A549 (cell line): ENCODE measurements at places on chromosomes 16 and 17.

DNA sequence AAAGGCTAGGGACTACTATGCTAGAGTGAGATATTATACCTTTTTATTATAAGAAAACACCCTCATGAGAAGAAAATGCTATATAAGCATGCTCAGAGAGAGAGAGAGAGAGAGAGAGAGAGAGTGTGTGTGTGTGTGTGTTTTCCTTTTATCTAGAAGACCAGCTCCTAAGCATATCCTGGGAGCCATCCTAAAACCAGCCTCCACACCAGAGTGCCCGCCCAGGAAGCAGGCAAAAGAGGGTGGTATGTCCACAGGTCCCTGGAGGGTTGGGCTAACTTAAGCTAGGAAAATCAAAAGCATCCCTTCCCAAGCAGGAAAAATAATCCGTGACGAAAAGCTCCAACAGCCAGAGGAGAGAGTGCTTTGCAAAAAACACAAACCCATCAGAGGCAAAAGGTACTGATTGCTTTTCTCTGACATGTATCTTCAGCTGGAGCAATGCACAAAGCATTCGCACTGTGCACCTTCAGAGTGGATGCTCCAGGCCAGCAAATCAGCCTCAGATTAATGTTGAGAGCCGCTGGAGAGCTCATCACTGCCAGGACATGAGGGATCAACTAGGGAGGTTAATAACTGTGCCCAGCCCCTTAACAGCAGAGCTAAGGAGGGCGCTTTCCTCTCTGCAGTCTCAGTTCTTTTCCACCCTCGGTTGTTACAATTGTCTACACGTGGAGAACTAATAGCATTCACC lies 125.1 kb downstream of the SLC39A11 start:
- no peak for DNase-seq

DNA sequence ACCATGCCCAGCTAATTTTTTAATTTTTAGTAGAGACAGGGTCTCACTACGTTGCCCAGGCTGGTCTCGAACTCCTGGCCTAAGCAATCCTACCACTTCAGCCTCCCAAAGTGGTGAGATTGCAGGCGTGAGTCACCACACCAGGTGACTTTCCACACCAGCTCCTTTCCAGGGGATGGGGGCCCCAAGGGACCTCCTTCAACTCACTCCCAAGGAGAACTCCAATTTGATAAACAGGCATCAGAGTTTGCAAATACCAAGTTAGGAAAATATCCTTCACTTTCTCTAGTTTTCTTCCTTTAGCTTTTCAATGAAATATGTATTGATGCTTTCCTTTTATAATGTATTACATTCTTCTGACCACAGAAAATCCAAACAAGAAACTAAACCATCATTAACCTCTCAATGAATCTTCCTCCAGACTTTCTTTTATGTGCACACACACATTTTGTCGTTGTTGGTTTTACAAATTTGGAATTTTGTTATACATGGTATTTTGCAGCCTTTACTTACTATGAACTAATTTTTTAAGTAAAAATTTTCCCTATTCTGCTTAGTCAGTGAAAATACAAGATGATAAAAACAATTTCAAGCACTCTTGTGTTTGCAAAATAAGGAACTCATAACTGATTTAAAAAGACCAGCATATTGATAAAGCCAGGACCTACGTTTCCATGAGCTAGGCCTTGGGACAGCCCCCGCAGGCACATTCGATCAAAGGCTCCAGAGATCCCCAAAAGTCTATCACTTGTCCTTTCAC lies 32.0 kb downstream of the GAS7 start:
- DNase-seq: no peak

DNA sequence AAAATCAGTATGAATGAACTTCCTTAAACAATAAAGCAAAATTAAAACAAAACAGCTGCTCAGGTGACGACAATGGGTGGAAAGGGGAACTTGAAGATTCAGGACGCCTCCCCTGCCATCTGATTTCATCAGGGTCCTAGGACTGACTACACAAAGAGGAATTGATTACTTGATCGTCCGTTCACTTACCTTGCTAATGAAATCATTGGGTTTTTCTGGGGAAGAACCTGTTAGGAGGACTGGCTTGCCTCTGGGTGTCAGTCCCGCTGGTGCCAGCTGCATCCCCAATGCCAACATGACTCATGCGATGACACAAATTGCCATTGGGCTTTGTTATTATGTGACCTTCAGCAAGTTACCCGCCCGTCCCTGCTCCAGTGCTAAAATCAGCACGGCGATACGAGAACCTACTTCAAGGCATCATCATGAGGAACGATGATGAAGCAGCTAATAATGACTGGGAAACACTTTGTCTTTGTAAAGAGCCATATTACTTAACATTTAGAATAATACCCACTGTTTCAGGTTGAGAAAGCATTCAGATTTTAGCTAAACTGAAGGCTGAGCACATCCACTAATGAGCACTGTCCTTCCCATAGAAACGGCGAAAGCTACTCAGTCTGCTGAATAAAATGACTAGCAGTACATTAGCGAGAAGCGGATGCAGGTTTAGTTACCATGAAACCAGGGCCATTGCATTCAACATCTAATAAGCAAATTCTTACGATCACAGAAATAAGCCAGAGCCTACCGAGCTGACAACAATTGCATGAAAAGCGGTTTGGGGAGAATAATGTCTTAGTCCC lies 139.4 kb downstream of the ZFHX3 start:
- no peak for DNase-seq

DNA sequence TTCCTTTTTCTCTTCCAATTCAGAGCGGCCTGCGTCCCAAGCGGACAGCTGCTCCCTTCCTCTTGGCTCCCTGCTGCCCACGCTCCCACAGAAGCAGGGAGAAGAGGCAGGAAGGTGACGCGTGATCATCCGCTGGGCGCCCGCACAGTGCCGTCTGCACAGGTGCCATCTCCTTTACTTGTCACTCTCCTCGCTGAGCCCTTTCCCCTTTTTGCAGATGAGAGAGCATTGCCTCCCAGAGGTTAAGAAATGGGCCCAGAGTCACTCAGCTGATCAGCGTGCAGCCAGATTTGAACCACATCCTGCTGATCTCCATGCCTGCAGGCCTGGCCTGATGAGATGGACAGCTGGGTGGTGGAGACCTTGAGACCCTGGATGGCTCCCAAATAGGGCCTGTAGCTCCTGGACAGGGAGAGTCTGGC lies 299.8 kb downstream of the SEC14L1 start:
- DNase-seq: no peak

- no peak for DNase-seq
Observed at GRCh38 chr16:65280845-65281512, 159.1 kb upstream of the CDH11 start.

DNA sequence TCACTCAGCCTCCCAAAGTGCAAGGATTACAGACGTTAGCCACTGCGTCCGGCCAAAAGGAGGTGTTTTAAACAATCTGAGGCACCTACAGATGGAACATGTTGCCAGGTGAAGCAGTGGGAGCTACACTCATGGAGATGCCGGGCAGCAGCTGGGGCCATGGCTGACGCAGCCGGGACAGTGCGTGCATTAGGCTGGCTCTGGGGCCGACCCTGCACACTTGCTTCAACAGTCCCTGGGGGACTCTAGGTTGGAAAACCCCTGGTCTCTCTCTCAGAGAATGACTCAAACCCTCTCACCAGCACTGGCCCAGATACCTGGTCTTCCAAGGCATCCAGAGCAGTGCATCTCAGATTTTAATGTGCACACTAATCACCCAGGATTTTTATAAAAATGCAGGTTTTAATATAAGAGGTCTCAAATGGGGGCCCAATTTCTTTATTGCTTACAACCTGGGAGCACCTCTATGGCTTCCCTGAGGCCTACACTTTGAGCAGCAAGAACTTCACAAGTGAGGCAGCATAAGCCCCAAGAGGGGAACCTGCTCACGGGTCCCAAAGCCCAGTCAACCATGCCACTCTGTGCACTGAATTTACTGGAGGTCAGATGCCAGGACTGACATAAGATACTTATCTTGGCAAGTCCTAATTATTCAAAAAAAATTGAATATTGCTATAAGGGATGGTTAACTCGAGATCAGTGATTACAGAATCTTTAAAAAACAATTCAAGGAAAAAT lies 70.8 kb upstream of the TRAP1 start:
- DNase-seq: no peak
